Hindlimb muscle (tissue), 1 donor: ENCODE measurements at places on chromosomes 11 and 22.

DNA sequence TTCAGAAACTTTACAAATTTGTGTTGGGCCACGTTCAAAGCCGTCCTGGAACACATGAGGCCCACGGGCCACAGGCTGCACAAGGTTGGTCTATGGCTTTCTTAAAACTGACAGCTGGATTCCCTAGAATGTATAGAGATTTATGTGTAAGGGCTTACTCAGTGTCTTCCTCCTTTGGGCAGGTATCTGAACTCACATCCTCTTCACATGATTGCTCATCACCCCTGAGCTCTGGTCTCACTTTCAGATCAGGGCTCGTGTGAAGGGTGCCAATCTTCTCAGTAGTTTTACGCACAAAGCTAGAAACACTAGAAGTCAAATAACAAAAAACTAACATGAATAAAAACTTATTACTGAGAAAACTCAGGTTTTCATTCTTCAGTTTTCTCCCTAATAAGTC, 27.1 kb downstream of the HPS5 start:
- DNase-seq: no peak

GRCh38 chr22:30830907-30831306, 136.2 kb downstream of the OSBP2 start:
- DNase-seq: no peak

GRCh38 chr11:76672431-76673175, 2.1 kb upstream of the LRRC32 start:
- no peak for DNase-seq

- no peak for DNase-seq
Observed at GRCh38 chr11:130611791-130612251, 163.4 kb downstream of the ADAMTS15 start.

- no peak for DNase-seq
Observed at GRCh38 chr11:118055966-118056365, 20.9 kb upstream of the TMPRSS4 start.

GRCh38 chr22:25130462-25130861, 69.2 kb upstream of the CRYBB3 start:
- DNase-seq: no peak

GRCh38 chr22:36767035-36767775, 8.7 kb downstream of the IFT27 start:
- no peak for DNase-seq

GRCh38 chr11:61907282-61907681, 10.1 kb downstream of the RAB3IL1 start:
- no peak for DNase-seq

DNA sequence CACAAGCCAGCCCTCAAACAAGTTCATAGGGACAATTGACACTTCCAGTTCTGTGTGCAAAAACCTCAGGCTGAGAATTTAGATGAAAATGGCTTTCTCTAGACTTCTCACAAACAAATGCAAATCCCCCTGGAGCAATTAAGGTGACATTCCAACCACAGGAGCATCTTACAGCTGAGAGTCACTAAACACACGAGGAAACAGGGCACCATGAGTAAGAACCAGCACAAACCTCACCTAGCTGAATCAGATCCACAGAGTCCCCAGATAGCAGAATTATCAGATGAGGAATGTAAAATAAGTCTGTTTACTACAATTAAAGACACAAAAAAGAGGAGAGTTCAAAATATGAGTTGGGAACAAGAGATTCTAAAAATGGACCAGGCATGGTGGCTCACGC, 51.5 kb downstream of the RTL6 start:
- no peak for DNase-seq

GRCh38 chr11:19474211-19474610, 233.5 kb upstream of the E2F8 start:
- no peak for DNase-seq

DNA sequence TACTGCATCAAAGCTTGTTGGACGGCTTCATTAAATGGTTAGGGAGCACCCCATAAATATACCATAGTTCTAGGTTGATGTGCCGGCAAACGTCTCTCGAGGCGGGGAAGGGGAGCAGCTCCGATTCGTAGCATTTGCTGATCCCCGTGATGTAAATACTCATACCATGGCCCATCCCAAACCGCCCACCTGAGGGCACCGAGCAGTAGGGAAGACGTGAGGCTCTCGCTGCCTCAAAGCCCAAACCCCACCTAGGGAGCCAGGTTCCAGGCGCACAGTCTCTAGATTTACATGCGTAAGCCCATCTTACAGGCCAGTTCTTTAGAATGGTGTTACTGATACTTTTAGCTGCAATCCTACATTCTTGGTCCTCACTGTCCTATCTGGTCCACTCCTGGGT, 124.0 kb downstream of the FEZ1 start:
- DNase-seq: no peak

- DNase-seq: no peak
Observed at GRCh38 chr11:120676991-120677390, 165.4 kb downstream of the GRIK4 start.

DNA sequence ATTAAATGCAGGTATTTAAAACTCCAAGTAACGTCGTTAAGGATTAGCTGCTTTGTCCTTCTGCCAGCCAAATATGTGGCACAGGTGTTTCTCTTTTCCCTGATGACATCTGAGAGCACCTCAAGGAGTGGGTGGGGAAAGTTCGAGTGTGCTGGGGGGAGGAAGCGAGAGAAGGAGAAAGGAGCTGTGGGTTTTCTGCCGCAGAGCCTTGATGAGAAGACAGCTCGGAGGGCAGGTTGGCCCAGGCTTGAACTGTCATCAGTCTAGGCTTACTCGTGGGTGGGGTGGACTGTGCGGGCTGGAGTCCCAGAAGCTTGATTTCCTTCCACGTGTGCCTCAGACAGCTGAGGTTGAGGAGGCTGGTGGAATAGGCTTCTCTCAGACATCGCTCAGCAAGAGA, 15.2 kb upstream of the SORL1-AS1 start:
- DNase-seq: no peak

DNA sequence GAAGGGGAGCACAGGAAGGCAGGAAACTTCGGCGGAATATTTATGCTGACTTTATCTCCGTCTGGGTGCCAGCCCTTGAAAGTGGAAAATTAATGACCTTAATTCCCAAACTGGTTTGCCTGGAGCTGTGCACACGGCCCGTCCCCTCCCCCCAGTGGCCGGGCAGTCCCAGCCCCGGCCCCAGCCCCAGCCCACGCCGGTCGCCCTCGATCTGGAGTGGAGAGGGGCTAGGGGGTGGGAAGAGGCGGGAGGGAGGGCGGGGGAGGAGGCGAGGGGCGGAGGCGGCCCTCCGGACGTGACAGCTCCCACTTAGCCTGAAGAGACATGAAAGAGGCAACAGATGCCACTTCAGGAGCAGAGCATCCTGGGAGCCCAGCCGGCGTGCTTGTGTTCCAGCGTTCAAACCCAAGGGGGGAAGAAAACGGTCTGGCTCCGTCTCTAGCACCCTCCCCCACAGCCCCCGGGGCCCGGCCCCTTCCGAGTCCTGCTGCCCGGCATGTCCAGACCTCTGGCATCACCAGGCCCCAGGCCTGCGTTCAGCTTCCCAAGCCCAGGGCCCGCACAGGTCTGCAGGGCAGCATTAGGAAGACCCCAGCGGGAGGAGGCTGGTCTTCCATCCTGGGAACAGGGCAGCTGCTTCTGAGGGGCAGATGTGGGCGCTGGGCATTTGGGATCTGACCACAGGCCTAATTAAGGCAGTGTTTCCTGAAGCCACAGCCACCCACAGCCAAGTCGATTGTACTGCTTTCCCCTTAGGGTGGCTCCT, 20.0 kb upstream of the LMO1 start:
- DNase-seq: no peak

GRCh38 chr11:103929170-103929903, 107.1 kb upstream of the DDI1 start:
- DNase-seq: no peak

GRCh38 chr11:72576243-72576595, 98.0 kb downstream of the PDE2A start:
- DNase-seq: no peak

- no peak for DNase-seq
Observed at GRCh38 chr11:104534278-104534677, 364.0 kb downstream of the CASP12 start.

DNA sequence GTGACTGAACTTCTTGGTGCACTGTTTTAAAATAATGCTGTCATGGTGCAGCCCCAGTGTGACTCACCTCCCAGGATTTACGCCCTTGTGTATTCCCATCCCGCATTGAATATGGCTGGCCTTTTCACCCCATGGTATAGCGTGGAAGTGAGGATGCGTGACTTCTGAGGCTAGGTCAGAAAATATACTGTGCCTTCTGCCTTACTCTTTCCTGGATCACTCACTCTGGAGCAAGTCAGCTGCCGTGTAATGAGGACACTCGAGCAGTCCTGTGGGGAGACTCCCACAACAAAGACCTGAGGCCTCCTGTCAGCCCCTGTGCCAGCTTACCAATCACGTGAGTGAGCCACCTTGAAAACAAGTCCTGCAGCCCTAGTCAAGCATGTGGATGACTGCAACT, 471.9 kb upstream of the KIRREL3 start:
- no peak for DNase-seq

- DNase-seq: no peak
Observed at GRCh38 chr11:126072801-126073594, 10.3 kb upstream of the CDON start.

GRCh38 chr11:125157118-125157733, 7.3 kb upstream of the PKNOX2 start:
- no peak for DNase-seq

GRCh38 chr22:50724616-50725015, 13.4 kb upstream of the ACR start:
- DNase-seq: no peak

- DNase-seq: no peak
Observed at GRCh38 chr11:72762641-72763304, 10.6 kb upstream of the ARAP1 start.

DNA sequence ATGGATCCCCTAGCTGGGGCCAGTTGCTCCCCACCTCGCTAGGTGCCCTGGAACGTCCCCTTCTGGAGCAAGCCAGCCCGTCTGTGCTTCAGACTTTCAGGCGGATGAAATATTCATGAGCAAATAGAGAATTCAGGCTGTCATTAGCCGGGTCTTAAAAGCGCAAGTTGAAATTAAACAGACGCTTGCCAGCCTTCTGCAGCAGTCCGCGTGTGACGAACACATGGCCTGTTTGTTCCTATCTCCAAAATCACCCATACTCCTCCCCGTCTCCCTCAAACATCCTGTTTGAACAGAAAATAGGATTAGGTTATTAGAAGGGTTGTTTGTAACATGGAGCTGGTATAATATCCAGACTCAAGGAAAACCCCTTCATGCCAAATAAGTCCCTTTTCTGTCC, 38.7 kb downstream of the MYO18B start:
- no peak for DNase-seq

- DNase-seq: no peak
Observed at GRCh38 chr11:78699609-78700135, 125.0 kb upstream of the NARS2 start.

GRCh38 chr11:92954003-92954402, 15.4 kb upstream of the MTNR1B start:
- no peak for DNase-seq

DNA sequence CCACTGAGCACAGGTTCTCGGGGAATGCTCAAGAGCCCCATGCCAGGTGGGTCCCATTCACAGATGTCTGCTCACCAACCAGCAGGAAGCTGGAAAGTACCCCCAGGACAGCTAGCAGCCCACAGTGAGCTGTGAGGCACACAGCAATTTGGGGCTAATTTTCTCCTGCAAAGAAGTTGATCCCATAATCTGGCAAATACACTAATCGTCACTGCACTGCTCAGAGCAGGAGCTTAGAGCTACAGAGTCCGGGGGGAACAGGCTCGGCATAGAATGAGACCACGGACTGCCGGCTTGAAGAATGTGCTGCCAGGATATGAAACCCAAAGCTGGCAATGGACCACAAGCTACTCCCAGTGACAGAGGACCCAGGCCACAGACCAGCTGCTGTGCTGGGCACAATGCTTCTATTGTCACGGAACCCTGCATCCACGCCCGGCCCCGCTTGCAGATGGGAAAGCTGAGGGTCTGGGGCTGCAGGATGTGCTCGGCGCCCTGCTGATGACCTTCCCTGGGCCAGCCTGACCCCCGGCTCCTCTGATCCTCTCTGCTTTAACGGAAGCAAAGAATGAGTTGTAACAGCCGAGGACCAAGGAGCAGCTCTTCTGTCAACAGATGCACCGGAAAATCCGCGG, 239.7 kb downstream of the CTTN start:
- no peak for DNase-seq

GRCh38 chr11:130614591-130614990, 166.1 kb downstream of the ADAMTS15 start:
- no peak for DNase-seq

GRCh38 chr22:46149512-46150033, 753 bp upstream of the PPARA start:
- DNase-seq: no peak

DNA sequence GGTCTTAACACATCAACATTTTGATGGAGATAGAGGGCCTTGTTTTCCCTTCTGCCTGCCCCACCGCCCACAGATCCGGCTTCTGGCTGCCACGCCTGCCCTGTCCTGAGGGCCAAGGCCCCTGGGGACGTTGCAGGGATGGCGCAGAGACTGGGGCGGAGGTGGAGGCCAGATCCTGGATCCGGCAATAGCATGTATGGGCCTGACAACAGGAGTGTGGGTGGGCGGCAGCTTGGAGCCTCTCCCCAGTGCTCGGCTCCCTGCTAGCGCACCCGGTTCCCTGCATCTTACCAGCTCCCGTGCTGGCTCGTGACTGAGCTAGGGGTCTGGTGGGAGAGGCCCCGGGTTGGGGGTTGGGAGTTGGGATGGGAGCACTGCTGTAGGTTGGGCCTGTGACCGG, 95.6 kb downstream of the ZBTB16 start:
- no peak for DNase-seq

GRCh38 chr11:125929445-125930075, 16.3 kb upstream of the VSIG10L2 start:
- no peak for DNase-seq

- no peak for DNase-seq
Observed at GRCh38 chr11:2929531-2929949, 320 bp upstream of the PHLDA2 start.

DNA sequence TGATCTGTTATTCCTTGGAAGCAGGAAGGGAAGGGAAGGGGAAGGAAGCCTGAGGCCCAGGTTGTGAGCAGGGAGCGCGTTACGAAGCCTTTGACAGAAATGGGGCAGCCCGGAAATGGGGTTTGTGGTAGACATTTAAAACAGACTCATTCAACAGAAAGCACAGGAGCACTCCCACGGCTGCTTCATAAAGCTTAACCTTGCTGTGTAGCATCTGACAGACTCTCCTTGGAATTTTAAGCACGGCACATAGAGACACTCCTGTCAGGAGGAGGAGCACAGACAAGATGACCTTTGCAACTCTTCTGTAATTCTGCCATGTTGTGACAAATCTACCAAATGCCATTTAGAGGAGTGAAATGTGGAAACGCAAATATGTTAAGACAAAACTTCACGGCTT, 131.6 kb downstream of the FBXO7 start:
- no peak for DNase-seq

- no peak for DNase-seq
Observed at GRCh38 chr11:114256967-114257286, 39.3 kb upstream of the NNMT start.

GRCh38 chr11:10050561-10050960, 243.5 kb downstream of the SBF2 start:
- no peak for DNase-seq

GRCh38 chr22:50274311-50274710, 4.1 kb upstream of the MAPK11 start:
- no peak for DNase-seq

GRCh38 chr22:32775957-32776356, 25.5 kb upstream of the TIMP3 start:
- no peak for DNase-seq
